ENCODE measurements at places on chromosomes 16 and 17.

GRCh38 chr17:60969500-60970037, 291.9 kb downstream of the BCAS3 start:
- DNase-seq = no peak

DNA sequence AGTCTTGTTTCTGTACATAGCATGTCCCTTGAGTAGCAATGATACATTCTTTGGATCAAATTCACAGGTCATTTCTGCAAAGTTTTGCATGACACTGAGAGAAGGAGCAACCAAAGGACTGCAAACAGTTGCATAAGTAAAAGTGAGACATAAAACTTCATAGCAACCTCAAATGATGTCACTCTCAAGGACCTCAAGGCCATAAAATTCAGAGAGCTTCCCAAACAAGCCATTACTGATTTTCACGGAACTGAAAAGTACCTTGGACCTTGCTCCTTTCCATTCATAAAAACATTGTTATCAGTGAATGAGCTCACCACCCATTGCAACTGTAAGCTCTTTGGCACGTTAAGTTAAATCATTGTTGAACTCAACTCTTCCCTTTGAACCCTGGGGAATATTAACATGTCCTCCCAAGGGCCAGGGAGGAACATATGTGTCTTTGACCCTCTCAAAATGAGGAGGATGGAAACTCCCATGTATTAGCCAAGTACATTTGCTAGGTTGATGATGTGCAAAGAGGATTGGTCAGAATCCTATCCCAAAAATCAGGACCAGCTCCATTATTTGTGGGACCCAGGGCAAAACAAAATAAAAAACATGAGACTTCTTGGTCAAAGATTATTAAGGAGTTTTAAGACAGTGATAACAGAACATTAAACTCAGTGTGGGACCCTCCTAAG, 275.0 kb upstream of the DYNLRB2 start:
- no peak for DNase-seq

DNA sequence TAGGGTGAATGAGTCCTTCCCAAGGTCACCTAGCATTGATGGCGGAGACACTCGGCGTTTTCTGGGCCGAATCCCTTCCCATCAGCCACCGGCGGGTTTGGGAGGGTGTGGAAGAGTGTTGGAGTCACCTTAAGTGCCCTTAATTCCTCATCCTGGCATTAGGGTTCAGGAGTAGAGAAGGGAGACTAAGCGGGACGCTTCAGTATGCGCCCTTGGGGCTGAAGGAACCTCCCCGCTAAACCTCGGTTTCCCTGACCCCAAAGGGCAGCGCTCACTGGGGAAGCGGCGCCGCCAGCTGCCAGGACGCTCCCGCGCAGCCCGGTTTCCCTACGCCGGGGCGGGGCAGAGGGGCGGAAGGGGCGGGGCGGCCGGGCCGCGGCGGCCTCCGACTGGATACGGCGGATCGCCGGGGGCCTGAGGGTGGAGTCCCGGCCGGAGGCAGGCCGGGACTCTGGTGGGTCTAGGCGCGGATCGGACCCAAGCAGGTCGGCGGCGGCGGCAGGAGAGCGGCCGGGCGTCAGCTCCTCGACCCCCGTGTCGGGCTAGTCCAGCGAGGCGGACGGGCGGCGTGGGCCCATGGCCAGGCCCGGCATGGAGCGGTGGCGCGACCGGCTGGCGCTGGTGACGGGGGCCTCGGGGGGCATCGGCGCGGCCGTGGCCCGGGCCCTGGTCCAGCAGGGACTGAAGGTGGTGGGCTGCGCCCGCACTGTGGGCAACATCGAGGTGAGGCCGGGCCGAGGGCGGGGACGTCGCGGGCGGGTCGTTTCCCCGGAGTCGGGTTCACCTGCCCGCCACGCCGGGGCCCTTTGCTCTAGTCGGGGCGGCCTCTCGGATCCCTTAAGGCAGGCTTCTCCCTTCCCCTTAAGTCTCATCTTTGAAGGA, at the start of gene DHRS11:
DHRS11 (plus strand) TSS at position 446 of the 882 bp plus-strand sequence; CDS start at position 577, 131 bp downstream.
- DNase-seq = peak; percentile 74

- no peak for DNase-seq
Observed at GRCh38 chr17:14779241-14779640, 478.4 kb downstream of the HS3ST3B1 start.

- no peak for DNase-seq
Observed at GRCh38 chr17:66638707-66639479, 196.0 kb upstream of the CACNG5 start.

GRCh38 chr17:72350073-72350472, 229.3 kb downstream of the SOX9 start:
- DNase-seq = no peak

DNA sequence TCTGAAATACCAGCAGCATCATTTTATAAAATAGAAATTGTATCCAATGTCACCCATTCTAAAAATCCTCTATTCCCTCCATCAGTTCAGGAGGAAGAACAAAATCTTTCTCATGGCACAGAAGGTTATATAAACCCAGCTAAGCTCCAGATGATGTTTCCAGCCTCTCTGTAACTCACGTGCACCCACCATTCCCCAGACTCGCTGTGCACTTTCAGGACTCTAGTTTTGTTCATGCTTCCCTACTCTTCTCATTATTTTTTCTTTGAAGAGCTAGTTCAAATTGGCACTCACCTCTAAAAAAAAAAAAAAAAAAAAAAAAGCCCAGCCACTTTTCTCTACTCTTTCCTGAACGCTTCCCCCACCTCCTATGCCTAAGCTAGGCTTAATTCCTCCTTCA, 36.0 kb upstream of the SHISA6 start:
- no peak for DNase-seq

DNA sequence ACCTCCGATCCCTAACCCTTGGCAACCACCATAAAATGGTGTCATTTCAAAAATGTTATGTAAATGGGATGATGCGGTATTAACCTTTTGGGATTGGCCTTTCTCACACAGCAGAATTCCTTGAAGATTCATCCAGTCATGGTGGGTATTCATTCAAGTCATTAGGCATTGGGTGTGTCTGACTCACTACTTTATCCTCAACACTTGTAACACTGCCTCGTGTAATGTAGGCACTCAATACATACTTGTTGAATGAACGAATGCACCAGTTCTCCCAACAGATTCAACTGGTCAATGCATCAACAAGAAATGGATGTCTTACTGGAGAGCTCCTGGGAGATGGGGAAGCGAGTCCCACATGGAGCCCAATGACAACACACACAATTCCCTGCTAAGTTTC, 21.8 kb upstream of the GAN start:
- DNase-seq = no peak

GRCh38 chr17:64187093-64187895, 57.4 kb upstream of the ERN1 start:
- no peak for DNase-seq

- no peak for DNase-seq
Observed at GRCh38 chr16:85436207-85436606, 176.9 kb upstream of the GSE1 start.

DNA sequence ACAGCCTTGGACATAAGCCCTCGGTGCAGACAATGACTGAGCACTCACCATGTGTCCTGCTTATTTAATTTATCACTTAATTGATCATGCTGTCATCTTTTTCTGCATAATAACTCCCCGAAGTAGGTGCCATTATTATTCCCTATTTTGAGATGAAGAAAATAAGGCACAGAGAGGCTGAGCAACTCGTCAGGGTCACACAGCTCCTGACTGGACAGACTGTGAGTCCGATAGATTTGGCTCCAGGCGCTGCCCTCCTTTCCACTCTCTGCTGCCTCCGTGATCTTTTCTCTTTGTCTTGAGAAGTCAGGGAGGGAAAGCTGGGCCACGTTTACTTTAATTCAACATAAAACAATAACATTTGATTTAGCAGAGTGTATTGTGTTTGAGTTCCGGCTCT, 19.0 kb upstream of the N4BP1 start:
- no peak for DNase-seq

DNA sequence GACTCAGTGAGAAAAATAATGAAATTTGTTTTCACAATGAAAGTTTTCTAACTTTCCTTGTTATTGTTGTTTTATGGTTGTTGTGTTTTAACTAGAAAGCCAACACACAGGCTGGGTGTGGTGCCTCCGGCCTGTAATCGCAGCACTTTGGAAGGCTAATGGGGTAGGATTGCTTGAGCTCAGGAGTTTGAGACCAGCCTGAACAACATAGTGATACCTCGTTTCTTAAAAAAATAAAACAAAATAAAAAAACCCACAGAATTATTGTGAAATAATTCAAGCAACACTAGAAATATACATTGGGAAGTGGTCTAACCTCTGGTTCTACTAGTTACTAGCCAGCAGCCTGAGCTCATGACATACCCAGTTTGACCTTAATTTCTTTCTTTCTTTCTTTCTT, 630 bp downstream of the MILR1 start:
- DNase-seq = no peak

DNA sequence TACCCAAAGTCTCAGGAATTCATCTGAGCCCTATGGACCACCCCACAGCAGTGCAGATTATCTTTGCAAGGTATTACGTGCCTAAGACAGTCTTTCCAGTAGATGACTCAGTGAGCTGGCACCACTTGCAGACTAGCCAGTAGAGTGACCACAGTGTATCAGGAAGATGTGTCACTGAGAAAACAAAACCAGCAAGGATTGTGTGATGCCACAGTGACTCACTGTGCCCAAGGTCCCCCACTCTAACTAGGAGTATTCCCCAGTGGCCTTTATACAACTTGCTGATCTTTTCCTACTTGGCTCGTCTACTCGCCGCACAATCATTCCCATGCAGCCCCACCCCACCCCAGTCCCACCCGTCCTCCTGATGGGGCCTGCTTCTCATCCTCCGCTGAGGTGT, 26.8 kb upstream of the PRKCA start:
- DNase-seq = peak; percentile 86

DNA sequence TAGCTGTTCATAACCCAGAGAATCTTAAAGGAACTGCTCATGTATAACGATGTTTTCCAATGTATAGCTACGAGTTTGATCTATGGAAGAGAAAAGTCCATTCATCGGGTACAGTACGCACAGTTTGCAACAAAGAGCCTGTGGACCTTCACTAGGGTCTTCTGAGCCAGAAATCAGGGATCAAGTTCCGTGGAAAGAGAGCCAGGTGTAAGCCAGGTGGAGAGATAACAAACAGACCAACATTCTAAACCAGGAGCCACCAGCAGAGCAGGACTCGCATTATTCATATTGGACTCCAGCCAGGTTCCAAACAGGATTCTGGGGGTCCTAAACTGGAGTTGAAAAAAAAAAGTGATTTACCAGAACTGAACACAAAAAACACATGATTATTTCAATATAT, 505.4 kb upstream of the C16orf82 start:
- DNase-seq = no peak

DNA sequence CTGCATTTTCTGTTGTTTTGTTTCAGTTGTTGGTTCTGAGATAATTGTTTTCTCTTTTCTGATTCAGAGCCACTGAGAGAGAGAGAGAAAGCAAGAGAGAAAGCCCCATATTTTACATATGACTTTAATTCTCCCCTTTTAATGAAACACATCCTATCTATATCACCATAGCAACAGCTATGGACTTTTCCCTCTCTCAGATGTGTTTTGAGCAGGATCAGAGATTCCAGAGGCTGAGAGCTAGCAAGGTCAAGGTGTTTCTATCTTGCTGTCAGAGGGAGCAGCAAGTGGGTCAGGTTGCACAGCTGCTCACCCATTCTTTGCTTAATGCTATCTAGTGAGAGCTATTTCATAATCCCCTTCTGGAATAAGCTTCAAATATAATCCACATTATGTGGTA, 415.9 kb downstream of the CA10 start:
- DNase-seq = no peak

DNA sequence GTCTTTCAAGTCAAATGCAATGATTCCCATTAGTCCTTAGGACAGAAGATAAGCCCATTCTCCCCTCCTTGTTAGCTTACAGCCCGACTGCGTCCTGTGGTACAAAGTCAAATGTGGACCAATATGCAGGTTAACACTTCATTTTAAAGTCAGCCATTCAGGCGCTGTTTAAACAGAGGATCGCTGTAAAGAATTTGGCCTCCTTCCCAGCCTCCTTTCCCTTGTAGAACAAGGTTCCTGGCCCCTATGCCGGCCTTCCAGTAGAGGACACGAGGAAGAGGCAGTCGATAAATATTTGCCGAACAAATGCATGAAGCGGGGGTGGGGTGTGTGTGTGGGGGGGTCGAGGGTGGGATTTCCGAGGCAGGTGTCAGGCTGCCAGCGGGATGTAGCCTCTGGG, 4.3 kb downstream of the SDK2 start:
- DNase-seq = no peak

DNA sequence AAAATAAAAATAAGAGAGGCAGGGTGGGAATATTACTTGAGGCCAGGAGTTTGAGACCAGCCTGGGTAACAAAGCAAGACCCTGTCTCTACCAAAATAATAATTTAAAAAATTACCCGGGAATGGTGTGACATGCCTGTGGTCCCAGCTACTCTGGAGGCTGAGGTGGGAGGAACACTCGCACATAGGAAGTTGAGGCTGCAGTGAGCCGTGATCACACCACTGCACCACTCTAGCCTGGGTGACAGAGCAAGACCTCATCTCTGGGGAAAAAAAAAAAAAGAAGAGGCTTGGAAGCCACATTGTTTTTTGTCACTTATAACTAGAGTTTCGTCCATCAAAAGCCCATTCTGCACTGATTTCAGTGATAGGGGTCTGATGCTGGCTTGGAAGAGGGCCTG, 3.3 kb upstream of the TMEM235 start:
- DNase-seq = no peak

- DNase-seq = no peak
Observed at GRCh38 chr16:56354746-56355145, 70.6 kb downstream of the AMFR start.

DNA sequence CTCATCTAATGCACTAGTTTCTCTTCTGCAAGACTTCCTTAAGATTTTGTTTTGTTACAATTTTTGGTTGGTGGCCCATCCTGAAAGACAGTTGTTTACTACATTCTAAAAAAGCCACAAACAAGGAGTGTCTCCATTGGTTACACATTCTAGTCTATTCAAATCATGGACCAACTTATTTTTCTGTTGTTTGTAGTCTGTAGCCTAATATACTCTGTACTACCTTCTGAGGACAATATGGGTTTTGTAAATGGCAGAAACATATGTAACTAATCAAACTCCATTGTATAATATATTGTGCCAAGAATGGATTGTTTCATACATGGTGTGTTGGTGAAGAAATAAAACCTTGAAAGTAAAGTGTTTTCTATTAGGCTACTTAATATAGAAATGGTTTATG, 79.5 kb upstream of the DHX40 start:
- no peak for DNase-seq

DNA sequence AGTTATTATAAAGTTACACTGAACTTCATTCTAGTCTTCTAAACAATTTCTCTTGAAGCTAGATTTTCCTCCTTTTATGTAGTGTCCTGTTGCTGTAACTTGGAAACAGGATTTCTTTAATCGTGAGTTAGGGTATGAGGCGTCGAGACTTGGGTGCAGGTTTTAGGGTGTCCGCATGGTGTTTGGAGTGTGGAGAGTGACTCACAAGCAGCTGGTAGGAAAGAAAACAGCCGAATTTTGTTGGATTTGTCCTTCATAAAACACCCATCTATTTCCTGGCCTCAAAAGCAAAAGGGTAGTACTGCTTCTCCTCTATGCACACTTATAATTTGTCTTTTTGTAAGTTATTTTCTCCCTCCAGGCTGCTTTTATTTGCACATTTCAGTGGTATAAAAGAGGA, 1.6 kb downstream of the RPTOR start:
- no peak for DNase-seq

GRCh38 chr17:44311562-44312181, 3.3 kb downstream of the RUNDC3A start:
- no peak for DNase-seq

GRCh38 chr17:45729294-45729907, 54.7 kb upstream of the CRHR1 start:
- no peak for DNase-seq

- DNase-seq = peak; percentile 65
Observed at GRCh38 chr16:65745-66144, 6.7 kb downstream of the RHBDF1 start.
